ENCODE measurements at places on chromosomes 7 and 10.
A peak's percentile ranks its signal among the peaks of the same experiment; 100 is the strongest.

GRCh38 chr10:102603946-102604345 is 40.3 kb upstream of the TRIM8 start:
- DNase-seq, result no peak

DNA sequence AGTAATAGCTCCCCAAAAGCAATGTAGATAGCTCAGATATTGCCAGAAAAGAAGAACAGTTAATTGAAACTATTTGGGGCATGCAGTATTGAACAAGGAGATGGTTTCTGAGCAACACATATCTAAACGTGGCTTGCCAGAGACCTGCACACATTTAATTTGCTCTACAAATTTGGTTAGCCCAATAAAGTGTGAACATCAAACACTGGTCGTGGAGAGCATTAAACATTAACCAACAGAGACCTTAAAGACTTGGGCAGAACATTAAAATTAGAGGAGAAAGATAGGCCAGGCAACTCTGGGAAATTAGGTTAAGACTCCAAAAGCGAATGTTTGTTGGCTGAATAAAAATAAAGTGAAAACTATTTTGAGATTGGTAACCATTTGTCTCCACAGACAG is 61.6 kb upstream of the ARID5B start:
- DNase-seq, result no peak

DNA sequence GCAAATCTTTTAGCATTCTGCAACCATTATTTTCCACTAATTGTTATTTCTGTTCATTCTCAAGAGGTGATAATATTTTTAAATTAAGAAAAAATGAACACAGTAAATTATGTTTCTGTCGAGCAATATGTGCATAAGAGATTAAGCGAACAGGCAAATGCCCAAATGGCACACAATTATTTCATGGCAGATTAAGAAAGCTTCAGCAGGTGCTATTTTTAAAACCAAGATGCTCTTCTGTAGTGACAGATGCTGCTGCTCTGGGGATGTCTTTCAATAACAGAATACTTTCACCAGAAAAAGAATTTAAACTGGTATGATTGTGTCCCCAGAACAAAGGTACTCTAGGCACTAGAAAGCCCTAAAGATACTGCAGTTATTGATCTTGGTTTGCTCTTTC is 412.7 kb upstream of the SORCS1 start:
- DNase-seq, result no peak

- DNase-seq, result peak; percentile 13
Measured at GRCh38 chr10:8006274-8006999, 48.1 kb upstream of the GATA3 start.

- DNase-seq, result peak; percentile 17
Measured at GRCh38 chr10:67788028-67788886, 49.7 kb downstream of the DNAJC12 start.

DNA sequence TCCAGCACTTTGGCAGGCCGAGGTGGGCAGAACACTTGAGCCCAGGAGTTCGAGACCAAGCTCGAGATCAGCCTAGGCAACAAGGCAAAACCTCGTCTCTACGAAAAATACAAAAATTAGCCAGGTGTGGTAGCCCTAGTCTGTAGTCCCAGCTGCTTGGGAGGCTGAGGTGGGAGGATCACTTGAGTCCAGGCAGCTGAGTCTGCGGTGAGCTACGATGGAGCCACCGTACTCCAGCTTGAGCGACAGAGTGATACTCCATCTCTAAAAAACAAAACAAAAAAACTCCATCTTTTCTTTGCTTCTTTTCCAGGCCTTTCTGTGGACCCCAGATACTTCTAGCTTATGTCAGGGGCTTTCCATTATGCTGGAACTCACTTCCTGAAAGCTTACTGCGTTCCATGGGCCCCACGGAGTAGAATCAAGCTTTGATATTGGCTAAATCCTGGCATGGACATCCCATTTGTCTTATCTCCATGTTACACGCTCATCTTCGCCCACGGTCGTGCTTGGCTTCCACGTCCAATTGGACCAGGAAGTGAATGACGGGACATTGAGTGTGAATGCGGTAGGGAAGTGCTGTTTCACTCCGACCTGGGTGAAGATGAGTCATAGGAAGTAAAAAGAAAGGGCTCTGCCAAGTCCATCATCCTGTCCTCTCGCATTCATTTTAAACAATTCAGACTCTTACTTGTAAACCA is 45.7 kb downstream of the FAM171A1 start:
- DNase-seq, result no peak

- DNase-seq, result no peak
Measured at GRCh38 chr7:78153285-78153684, 354.7 kb downstream of the PHTF2 start.

DNA sequence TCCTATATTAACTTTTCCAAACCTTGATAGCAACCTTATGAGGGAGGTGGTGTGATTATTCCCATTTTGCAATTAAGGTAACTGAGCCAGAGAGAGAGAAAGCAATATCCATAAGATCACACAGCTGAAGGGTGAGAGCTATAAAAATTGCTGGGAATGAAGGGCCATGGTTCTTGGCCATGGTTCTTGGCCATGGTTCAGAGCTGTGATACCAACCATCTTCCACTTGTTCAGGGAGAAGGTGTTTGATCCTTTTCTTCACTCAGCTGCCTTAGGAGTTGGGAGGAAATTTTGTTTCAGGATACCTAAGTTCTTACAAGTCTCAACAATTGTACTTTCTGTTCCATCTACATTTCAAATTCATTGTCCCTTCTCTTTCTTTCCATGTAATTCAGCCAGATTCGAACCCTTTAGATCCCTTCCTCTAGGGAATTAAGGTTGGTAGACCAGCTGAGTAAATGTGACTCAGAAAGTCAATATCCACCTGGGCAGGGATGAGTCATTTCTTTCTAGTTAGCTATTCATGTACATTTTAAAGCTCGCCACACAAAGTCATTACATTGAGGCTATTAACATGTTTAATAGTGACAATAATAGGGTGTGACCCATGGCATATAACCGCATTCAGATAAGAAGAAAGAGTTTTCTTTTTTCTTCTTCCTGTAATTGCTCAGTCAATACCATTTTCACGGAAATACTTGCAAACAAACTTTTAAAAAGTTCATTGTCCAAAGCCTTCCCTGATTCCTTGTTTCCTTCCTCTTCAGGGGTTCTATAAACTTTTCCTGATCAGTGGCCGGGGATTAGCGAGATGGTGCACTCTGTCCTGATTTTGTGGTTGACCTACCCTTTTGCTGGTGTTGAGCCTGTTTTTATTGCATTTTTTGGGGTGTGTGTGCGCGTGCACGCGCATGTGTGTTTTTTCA is 143.4 kb downstream of the TCF7L2 start:
- no peak for DNase-seq

DNA sequence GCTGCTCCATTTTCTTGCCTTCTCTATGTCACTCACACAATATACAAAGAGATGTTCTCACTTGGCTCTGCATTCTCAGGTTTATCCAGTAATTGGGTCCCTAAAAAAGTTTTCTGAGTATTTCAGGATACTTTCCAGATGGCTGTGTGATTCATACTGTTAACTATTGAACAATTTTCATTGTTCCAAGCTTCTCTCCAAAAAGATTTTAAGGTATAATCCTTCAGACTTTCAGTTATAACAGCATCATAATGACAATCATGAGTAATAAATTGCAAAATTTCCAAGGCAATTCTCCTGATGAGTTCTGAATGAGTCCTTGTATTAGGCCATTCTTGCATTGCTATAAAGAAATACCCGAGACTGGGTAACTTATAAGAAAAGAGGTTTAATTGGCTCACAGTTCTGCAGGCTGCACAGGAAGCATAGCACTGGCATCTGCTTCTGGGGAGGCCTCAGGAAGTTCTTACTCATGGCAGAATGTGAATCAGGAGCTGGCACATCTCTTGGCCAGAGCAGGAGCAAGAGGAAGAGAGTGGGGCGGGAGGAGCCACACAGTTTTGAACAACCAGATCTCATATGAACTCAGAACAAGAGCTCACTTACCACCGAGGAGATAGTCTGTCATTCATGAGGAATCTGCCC is 148.1 kb downstream of the SLC16A9 start:
- peak; percentile 38 for DNase-seq

GRCh38 chr7:101085162-101085964 is at the start of gene TRIM56:
Gene TRIM56, plus strand, starts transcription at chr7:101085481. Its CDS starts 1,832 bp downstream, at chr7:101087313.
- DNase-seq, result peak; percentile 87

DNA sequence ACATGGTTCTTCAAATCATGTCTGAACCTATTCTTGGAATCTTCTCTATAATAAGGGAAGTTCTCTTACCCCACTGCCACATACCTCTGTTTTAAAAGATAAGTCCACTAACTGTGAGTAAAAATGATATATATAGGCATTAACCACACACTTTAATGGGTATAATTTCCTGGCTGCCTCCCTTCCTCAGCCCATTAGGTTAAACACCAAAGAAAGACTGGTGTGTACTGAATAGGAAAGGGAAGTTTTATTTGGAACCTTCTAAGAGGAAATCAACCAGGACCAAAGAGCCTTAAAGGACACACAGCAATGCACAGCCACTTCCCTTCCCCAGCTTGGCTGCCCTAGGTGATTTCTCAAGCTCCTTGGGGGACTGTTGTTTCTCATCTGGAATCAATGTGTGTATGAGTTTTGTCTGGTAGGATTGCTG is 5.0 kb upstream of the WBP1L start:
- DNase-seq, result no peak

GRCh38 chr10:74634995-74635536 is 191.3 kb upstream of the KAT6B start:
- DNase-seq, result no peak

GRCh38 chr10:97355571-97355975 is 21.0 kb upstream of the FRAT2 start:
- peak; percentile 24 for DNase-seq

DNA sequence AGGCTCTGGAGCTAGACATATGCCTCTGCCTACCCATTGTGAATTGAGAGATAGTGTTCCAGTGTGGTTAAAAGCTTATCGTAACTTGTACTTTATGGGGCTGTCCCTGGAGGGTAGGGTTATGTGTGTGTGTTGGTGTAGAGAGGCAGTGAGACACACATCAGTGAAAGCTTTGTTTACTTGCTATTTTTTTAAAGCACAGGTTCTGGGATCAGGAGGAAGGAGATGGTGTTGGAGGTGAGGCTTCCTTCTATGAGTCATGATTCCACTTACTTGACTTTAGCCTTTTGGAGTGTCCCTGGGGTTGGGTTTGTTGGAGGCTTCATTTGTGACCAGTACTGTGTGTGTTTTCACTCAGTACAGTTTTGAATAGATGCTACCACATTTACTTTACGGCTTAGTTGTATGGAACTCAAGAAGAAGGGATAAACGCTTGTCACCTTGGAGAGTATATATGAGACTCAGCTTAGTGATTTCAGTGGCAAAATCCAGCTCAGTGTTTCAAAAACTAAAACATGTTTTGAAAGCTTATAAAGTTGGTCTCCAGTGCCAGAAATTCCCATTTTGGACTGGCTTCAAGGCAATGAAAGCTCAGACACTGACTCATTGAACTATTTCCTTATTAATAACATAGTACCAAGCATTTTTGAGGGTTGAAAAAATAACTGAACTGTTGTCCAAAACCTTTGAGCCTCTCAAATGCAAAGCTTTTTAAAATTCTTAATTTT is 106.2 kb downstream of the PLXDC2 start:
- DNase-seq, result peak; percentile 59

- DNase-seq, result no peak
Measured at GRCh38 chr10:97974526-97975525, 55.6 kb downstream of the CRTAC1 start.

DNA sequence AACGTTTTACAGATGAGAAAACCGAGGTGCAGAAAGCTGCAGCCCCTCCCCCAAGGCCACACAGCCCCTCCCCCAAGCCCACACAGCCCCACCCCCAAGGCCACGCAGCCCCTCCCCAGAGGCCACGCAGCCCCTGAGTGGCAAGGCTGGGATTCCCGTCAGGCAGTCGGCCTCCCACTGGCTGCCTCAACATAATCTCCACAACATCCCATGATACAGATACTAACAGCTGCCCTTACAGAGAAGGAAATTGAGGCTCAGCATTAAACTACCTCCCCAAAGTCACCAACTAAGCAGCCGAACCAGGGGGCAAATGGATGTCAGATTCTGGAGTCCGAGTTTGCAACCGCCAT is 15.9 kb downstream of the SH3PXD2A start:
- no peak for DNase-seq

- no peak for DNase-seq
Measured at GRCh38 chr10:10886861-10887531, 130.7 kb upstream of the CELF2 start.

DNA sequence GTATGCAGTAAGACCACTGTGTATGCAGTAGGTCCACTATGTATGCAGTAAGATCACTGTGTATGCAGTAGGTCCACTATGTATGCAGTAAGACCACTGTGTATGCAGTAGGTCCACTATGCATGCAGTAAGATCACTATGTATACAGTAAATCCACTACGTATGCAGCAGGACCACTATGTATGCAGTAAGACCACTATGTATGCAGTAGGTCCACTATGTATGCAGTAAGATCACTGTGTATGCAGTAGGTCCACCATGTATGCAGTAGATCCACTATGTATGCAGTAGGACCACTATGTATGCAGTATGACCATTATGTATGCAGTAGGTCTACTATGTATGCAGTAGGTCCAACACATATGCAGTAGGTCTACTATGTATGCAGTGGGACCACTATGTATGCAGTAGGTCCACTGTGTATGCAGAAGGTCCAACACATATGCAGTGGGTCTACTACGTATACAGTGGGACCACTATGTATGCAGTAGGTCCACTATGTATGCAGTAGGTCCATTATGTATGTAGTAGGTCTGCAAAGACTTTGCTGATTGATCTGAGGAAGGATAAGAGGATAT is 313.6 kb downstream of the ADARB2 start:
- no peak for DNase-seq

- DNase-seq, result no peak
Measured at GRCh38 chr10:14844948-14845347, 6.8 kb downstream of the HSPA14 start.

DNA sequence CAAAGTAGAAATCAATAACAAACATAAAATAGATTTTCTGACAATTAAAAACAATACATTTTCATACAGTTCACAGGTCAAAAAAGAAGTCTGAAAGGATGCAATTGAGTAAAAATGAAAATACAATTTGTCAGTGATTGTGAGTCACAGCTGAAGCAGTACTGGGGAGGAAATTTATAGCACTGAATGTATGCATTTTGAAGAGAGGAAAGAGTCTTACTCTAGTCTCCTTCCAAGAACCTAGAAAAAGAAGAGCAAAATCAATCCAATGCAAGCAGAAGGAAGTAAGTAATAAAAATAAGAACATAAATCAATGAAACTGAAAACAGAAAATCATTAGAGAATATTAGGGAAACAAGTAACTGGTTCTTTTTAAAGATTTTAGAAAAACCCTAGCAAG is 507.2 kb upstream of the IGFBP3 start:
- no peak for DNase-seq

DNA sequence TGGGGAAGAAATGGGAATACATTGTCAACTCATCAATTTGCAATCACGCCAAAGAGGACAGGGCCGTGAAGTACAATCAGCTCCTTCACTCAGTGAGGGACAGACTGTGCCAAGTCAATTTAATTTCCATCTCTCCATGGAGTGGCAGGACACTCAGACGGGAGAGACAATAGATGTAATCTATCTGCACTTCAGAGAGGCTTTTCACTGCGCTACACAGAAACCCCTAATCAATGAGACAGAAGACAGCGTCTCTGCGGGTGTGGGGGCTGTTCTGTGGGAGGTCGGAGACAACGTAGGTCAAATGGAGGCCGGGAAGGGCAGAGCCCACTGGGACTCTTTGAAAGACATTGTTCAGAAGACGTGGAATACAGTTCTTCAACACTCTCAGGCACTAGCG is 541.0 kb upstream of the ADARB2 start:
- DNase-seq, result no peak

- no peak for DNase-seq
Measured at GRCh38 chr10:98469001-98469931, 22.5 kb upstream of the HPS1 start.
